ENCODE measurements at places on chromosomes 4 and X.

GRCh38 chr4:165312506-165312905 is 15.0 kb upstream of the MSMO1 start:
- DNase-seq = no peak

- no peak for DNase-seq
Observed at GRCh38 chr4:80948141-80948540, 82.4 kb upstream of the BMP3 start.

DNA sequence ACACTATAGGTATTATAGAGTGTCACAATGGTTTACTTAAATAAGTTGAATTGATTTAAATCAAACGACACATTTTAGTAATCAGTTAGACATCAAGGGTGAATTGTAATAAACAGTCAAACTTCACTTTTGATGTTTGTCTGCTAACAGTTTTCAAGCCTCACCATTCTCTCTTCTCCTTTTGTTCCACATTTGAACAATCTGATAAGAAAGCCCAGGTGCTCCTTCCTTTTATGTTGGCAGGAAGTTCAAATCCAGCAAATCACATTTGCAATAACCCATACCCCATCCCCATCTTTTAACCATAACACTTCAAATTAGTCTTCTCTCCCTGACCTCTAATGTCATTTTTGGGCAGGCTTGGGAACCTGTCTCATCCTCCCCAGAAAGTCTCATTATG is 63.4 kb upstream of the GC start:
- no peak for DNase-seq

GRCh38 chr4:63583007-63583406 is 826.2 kb downstream of the TECRL start:
- no peak for DNase-seq

- no peak for DNase-seq
Observed at GRCh38 chr4:8892556-8893226, 21.1 kb upstream of the HMX1 start.

GRCh38 chr4:18100657-18101056 is 79.1 kb upstream of the LCORL start:
- DNase-seq = no peak

DNA sequence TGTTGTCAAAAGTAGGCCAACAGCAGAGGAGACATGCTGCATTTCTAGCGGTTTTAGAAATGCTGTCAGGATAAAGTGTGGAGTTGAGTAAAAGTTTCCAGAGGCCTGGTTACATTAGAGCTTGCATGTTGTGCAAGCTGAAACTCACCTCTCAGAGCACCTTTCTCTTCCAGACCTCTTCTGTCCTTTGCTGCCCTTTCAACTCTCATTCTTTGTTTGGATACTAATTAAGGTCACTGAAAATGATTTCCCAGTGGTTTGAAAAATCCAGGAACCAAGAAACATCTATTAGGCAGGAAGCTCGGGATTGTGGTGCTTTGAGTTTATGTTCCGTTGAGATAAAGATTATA is 426.6 kb downstream of the MAPK10 start:
- DNase-seq = no peak

- DNase-seq = no peak
Observed at GRCh38 chr4:106450249-106450648, 81.7 kb upstream of the GIMD1 start.

- DNase-seq = no peak
Observed at GRCh38 chr4:142262956-142263355, 583.1 kb downstream of the INPP4B start.

- DNase-seq = no peak
Observed at GRCh38 chr4:85913931-85914694, 439.2 kb downstream of the ARHGAP24 start.

DNA sequence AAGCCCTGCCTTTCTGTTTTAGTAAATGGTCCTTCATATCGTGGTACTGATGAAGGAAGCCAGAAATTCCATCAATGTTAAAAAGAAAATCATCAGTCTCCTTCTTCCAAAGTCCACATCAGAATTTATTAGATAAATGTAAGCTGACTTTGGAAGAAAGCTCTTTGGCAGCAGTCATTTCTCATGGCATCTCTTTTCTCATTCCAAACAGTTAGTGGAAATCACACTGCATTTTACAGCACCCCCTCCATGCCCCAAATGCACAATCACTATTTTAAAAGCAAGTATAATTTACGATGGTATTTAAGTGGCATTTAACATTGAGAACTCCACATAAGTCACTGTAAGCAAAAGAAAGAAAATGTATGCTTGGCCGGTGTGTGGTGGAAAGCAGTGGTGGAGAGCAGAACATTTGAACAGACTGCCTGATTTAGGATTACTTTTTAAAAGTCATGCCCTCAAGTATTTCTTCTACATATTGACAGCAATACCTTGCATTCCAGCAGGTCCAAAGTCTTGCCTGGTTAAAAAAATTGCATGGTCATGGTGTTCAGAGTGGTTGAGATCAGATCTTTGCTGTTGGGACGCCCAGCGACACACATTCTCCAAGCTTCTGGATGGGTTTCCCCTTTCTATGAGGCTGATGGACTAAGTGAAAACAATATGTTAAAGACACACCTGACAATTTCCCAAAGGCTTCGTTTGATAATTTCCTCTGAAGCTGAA is 248.6 kb downstream of the ADAMTS3 start:
- no peak for DNase-seq

DNA sequence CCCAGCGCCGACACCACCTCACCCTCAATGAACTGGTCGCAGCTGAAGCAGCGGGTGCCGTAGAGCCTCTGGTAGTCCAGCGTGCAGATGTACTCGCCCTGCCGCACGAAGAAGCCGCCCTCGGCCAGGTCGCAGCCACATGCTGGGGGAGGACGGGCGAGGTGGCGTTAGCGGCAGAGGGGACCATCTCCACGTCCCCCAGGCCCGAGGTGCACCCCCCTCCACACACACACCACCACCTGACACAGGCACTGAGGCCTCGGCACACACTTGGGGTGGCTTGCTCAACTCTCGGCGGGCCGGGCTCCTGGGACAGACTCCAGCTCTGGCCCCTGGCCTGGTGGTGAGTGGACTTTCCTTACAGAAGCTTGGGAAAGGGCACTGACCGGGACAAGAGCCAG is 61.5 kb downstream of the ABLIM2 start:
- DNase-seq = no peak

- DNase-seq = no peak
Observed at GRCh38 chr4:169037506-169037905, 27.5 kb upstream of the CBR4 start.

DNA sequence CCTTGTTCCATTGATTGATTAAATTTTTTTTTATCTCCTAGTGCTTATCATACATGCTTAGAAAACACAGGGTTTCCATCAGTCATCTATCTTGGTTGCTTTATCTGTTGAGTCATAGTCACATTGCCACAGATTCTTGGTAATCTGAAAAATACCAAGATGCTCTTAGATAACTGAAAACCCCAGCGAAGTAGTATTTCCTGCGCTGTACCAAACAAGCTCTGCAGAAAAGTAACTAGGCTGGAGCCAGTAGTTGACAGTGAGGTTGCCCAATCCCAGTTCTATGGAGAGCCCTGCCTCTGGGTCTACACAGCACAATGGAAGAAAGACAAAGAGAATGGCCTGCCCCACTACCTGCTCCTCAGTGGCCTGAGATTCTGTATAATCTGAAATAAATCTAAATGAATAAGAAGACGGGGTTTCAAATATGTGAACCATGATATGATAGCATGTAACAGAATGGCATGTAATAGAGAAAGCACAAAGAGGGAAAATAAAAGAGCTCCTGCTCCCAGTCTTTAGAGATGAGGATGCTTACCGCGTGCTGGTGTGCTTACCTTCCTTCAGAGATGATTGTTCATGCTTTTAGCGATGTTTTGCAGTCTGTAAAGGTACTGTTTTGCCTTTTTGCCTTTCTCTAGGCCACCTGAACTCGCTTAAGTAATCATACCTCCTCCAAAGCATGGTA is 55.3 kb upstream of the RAPGEF2 start:
- peak; percentile 24 for DNase-seq

DNA sequence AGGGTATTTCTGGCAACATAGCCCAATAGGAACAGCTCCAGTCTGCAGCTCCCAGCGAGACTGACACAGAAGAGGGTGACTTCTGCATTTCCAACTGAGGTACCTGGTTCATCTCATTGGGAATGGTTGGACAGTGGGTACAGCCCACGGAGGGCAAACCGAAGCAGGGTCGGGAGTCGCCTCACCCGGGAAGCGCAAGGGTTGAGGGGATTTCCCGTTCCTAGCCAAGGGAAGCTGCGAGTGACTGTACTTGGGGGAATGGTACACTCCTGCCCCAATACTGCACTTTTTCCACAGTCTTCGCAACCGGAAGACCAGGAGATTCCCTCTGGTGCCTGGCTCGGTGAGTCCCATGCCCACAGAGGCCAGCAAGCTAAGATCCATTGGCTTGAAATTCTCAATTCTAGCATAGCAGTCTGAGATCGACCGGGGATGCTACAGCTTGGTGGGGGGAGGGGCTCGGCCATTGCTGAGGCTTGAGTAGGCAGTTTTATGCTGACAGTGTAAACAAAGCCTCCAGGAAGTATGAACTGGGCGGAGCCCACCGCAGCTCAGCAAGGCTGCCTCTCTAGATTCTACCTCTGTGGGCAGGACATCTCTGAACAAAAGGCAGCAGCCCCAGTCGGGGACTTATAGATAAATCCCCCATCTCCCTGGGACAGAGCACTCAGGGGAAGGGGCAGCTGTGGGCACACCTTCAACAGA is 14.0 kb upstream of the ADAD1 start:
- DNase-seq = no peak

GRCh38 chr4:171636606-171637005 is 176.6 kb upstream of the GALNTL6 start:
- no peak for DNase-seq

- DNase-seq = no peak
Observed at GRCh38 chrX:142978130-142978684, 47.5 kb upstream of the SPANXN4 start.

- peak; percentile 15 for DNase-seq
Observed at GRCh38 chr4:126727461-126727860, 905.3 kb upstream of the INTU start.

DNA sequence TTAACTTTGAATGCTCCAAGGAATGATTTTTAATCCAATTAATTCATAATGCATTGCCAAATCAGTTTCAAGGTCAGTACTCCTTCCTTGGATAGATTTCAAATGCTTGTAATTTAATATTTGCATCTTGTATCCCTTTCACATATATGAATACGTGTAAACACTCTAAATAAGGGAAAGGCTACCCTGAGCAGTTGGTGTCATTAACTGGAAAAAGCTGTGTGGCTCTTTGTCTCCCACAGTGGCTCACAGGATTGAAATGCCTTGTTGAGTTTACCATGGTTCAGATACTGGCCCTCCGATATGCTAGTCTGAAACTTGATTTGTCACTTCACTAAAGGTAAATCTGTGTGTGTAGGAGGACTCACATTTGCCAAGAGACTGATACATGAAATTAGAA is 16.7 kb upstream of the ACOT9 start:
- DNase-seq = no peak

DNA sequence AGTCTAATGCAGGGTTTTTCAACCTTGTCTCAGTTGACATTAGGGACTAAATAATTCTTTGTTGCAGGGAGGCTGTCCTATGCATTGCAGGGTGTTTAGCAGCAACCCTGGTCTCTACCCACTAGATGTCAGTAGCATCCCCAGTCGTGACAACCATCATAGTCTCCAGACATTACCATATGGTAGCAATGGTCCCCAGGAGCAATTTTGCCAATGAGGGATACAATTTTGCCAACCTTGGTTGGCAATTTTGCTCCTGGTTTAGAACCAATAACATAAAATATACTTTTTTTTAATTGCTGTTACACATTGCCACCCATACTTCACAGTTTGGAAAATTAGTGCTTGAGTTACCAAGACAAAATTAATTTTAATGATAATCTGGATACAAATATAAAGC is 6.0 kb downstream of the EREG start:
- DNase-seq = peak; percentile 18

DNA sequence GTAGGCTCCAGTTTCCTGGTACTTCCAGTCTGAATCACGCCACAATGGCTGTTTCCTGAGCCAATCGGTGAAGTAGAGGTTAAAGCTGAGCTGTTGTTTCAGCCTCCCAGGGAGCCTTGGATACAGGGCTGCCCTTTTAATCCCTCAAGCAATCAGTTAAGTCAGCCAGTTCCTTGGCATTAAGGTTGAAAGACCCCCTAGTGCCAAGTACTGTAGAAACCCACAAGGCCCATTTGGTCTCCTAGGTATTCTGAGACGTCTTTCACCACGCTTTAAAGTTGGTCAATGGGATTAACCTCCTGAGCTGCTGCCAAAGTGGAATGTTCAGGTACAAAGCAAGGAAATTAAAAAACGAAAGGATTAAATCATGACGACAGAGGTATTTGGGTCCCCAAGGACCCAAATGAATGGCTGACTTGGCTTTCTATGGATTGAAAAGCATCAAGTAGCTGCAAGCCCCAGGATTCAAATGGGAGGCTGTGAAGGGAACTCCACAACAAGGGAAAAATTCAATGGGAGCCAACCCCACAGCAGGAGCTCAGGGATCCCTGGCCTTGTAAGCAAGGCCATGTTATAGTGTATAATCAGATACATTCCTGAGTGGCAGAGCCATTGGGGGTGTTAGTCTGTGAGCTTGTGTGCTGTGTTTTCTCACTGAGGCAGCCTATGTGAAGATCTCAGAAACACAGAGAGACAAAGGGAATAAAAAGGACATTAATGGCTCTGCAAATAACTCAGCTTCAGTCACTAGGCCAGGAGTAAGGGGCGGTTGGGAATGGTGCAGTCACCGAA is 86.0 kb downstream of the ATG4A start:
- no peak for DNase-seq

- DNase-seq = no peak
Observed at GRCh38 chrX:130523460-130524394, 121.9 kb downstream of the RBMX2 start.

GRCh38 chr4:7171191-7171900 is 21.0 kb upstream of the SORCS2 start:
- no peak for DNase-seq

DNA sequence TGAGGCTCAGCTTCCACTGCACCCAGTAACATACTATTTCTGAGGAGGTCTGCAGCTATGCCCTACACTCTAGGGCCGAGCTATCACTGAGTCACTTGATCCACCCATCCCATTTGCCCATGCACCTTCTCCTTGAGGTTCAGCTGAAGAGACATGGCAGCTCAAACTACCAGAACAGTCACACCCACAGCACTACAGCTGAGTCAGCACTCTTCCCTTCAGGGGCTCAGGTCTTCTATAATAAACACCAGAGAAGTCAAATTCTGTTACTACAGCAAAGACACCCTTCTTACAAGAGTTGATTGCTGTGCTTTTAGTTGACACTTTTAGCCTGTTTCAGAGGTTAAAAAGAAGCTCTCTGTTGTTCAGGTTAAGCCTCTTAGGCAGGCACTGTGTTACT is 1696.4 kb upstream of the ADGRL3 start:
- no peak for DNase-seq

DNA sequence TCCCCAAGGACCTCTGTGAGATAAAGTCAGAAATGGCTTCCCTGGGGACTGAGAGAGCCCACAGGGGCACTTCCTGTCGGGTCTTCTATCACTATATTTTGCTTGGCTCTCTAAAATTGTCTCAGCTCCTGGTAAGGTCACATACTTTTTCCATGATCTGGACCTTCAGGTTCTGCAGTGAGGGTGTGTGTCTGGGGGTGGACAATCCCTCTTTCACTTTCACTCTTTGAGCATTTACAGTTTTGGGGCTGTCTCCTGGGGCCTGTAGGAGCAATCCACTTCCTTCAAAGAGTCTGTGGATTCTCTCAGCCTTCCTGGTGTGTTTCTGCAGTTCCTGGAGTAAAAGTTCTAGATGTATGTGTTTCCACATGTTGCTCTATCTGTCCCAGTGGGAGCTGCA is 335.7 kb downstream of the FSTL5 start:
- no peak for DNase-seq
